Activated naive CD4-positive, alpha-beta T cell (primary cell): ENCODE measurements at places on chromosomes 5 and 9.

GRCh38 chr9:134229466-134230091 lies 65.2 kb upstream of the RNU6ATAC start:
- no peak for DNase-seq

DNA sequence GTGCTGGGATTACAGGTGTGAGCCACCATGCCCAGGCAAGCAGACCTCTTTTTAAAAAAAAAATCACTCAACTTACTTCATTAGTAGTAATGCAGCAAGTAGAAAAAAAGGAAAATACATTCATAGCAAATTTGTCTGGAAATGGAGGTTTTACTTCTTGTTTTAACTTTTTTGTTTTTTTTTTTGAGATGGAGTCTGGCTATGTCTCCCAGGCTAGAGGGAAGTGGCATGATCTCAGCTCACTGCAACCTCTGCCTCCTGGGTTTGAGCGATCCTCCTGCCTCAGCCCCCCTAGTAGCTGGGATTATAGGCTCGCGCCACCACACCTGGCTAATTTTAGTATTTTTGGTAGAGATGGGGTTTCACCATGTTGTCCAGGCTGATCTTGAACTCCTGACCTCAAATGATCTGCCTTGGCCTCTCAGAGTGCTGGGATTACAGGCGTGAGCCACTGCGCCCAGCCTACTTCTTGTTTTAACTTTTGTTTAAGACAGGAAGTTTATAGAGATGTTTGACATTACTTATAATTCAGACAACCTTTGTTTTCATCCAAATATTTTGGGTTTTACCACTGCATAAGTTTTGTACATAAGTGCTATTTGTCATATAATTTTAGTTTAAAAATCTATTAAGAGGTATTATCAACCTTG lies 26.5 kb downstream of the UBE2R2 start:
- no peak for DNase-seq

DNA sequence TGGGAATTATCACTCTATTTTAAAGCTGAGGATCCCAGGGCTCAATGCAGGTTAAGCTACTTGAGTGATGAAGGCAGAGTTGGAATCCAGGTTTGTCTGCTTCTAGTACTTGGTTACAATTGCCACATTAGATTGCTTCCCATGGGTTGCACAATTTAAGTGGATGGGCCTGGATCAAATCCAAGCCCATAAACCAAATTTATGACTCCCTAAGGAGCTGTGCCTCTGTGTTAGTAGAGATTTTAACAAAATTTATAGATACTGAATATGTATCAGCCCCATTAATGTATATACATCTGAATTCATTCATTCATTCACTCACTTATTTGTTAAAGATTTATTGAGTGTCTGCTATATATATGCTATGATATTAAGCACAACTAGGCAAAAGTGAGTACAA lies 332.3 kb upstream of the KLF9 start:
- DNase-seq: no peak

- no peak for DNase-seq
Measured at GRCh38 chr5:109329333-109330237, 80.2 kb downstream of the PJA2 start.

GRCh38 chr9:132210472-132211145 lies 48.8 kb downstream of the NTNG2 start:
- no peak for DNase-seq

DNA sequence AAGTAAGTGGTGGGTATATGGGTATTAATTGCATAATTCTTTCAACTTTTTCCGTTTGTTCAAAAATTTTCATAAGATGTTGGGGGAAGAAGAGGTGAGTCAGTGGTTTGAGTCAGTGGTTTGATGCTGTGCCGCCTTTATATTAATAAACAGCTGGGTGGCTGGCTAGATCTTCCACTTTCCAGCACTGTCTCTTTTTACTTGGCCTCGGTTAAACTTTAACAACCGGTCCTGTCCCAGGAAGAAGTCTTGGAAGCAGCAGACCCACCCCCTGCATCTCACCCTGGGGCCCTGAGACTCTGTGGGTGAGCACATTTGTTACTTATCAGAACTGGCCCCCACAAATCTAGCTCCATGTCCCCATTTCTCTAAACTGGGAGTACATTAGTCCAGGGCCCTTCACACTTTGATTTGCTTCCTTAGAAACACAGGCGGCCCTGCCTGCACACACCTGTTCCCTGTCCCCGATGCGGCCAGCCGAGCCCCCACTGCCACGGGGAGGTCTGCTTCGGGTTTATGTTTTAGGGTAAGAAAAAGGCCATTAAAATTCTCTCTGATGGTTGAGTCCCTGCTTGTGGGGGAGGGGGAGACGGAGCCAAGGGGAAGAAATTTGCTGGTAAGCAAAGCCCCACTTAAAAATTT lies 90.7 kb downstream of the PTCH1 start:
- no peak for DNase-seq

GRCh38 chr5:142545650-142546322 lies 140.1 kb downstream of the FGF1 start:
- DNase-seq: no peak

DNA sequence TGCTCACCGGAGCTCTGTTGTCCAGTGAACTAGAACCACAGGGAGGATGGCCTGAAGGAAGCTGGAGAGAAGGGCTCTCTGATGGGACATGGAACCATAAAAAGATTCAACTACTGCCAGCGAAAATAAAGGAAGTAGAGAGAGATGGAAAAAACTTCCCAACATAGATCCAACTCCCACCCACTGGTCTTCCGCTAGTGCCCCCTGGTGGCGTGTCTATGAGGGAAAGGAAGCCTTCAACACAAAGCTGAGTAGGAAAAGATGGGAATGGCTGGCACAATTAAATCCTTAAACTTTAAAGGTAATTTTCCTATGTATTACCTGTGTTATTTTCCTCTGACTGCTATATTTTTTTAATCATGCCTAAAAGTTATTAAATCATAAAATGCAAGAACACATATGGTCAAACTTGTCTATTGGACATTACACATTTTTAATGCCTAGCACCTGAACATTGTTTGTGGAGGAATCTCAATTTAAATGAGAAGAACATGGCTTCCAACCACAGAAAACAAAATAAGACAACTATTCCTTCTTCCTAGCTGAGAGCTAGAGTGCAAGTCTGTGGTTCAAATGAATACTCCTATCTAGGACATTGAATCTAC lies 51.5 kb downstream of the CEP120 start:
- no peak for DNase-seq

DNA sequence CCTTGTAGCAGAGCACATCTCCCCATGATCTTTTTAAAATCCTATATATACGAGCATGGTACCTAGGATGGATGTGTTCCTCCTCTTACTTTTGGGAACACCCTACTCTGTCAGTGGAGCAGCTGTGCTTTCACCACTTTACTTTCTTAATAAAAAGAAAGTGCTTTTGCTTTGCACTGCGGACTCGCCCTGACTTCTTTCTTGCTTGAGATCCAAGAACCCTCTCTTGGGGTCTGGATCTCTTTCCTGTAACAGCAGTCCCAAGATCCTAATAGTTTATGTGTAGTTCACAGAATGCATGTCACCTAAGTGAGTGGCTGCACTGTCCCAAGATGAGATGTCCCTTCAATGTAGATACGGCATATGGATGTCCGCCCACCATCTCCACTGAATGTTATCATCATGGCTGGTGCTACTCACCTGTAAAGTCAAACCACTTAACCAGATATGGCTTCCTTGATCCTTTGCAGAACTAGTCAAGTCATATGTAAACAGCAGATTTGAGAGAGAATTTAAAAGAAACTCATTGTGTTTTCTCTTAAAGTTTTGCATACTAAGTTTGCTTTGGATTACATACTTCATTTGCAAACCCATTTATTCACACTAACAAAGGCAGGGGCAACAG lies 1.9 kb downstream of the FGF1 start:
- no peak for DNase-seq

GRCh38 chr9:119761812-119762211 lies 392.6 kb upstream of the BRINP1 start:
- no peak for DNase-seq

DNA sequence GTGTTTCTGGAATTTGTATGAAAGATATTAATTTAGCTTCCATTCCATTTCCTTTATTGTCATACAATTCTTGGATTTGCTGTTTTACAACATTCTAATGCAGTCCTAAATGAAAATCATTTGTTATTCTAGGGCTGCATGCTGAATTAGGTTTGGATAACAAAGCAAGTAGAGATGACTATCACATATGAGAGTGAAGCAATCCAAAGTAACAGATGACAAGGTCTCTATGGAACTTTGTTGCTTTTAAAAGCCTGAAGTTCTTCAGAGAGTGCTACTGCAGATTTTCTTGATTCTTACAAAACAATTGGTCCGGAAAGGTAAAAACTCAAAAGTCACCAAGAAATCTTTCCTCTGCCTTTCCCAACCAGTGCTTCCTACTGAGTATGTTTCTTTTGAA lies 56.9 kb upstream of the VCAN start:
- DNase-seq: no peak

DNA sequence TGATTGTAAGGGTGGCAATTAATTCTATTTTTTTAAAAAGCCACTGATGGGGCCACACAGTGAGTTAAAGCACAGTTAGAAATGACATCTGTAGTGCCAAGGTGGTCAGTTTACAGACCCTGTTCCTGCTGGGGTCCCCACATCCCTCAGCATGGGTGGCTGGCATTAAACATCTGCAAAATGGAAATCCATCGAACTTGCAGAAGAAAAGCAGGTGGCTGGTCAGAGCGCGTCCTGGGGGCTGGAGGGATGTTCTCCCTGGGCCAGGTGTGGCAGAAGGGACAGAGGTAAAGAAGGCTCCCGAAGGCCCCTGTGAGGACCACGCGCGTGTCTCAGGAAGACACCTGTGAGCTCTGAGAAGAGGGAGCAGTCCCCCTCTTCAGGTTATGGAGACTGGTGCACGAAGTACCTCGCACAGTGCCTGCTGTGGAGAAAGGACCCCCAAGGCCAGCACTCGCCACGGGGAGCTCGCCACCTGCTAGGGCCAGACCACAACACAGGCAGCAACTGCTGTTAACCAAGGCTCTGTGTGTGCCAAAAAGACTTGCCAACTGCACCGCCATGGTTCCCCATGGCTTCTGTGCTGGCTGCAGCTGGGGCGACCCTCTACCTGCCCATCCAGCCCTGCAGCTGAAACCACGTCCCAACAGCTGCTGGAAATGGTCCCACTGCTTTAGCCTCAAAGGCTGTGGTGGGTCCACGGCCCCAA lies 65.2 kb downstream of the RASGEF1C start:
- no peak for DNase-seq

DNA sequence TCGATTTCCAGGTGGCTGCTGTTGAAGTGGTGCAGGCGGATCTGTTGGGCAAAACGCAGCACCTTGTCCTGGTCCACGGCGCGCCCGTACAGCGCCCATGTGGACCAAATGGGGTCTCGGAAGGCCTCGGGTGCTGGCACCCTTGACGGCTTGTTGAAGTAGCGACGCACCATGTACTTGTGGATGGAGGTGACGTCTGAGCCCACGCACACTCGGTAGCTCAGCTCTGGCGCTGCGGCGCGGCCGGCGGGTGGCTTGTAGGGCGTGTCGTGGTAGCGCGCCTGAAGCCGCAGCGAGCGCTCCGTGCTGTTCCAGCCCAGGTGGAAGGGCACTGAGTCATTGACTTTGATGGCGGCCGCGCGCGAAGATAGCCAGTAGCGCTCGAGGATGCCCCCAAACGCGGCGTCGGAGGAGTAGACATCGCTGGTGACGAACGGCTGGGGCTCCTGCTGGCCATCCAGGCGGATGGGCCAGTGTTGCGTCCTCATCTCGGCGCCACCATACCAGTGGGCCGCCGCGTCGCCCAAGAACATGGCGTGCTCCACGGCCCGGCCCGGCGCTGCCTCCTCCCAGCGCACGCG lies 4.7 kb downstream of the MYORG start:
- DNase-seq: no peak

GRCh38 chr9:129242971-129243561 lies 65.0 kb upstream of the IER5L start:
- DNase-seq: no peak

GRCh38 chr5:33753704-33754103 lies 138.1 kb downstream of the ADAMTS12 start:
- DNase-seq: no peak
